Naive thymus-derived CD4-positive, alpha-beta T cell (primary cell): ENCODE measurements at places on chromosomes 3 and 15. TPM values are rescaled to one million over a fixed set of nuclear protein-coding genes. Genes with fewer than 3 reads are reported as not detected.

TGM5 gene
- not detected for total RNA-seq

RHOV gene
- not detected for total RNA-seq

HTR3E gene
- not detected for total RNA-seq

FOXB1 gene
- 0.27 TPM for total RNA-seq

NRROS gene
- total RNA-seq, result 9.8 TPM

SEMA3B gene
- 3.7 TPM for total RNA-seq

CTXN2 gene
- not detected for total RNA-seq

TAMM41 gene
- total RNA-seq, result 58.0 TPM

MST1R gene
- total RNA-seq, result 1.2 TPM

DNA sequence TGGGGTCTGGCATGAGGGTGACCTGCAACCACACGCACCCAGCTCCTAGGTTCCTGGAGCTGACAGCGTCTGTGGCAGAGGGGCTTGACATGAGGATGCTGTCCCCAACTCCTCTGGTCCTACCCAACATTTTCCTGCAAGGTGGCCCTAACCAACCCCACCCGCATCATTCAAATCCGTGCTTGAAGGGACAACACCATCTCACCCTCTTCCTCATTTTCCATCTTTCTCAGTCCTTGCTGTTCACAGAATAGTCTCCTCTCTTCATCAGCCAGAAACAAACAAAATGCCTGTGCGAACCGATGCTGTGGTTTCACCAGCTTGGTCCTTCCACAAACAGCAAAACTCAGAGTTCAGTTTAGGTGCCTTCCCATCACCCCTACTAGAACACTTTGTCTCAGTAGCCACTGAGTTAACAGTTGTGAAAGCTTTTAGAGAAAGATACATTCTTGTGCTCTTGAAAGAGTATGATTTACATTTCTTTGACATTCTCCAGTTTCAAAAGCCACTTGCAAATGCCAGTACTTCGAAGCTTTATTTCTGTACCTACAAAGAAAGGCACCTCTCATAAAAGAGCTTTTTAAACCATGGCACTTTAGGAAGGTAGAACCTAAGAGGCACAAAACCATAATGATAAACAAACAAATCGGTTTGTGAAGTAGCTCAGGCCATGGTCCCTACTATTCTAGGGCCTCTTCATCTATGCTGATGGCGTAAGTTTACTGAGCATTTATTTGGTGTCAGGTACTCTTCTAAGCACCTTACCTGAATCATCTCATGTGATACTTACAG is 360.1 kb downstream of the SHQ1 start:
- DNase-seq, result no peak

GRCh38 chr3:151925419-151925818 is 52.0 kb downstream of the SUCNR1 start:
- no peak for DNase-seq

DNA sequence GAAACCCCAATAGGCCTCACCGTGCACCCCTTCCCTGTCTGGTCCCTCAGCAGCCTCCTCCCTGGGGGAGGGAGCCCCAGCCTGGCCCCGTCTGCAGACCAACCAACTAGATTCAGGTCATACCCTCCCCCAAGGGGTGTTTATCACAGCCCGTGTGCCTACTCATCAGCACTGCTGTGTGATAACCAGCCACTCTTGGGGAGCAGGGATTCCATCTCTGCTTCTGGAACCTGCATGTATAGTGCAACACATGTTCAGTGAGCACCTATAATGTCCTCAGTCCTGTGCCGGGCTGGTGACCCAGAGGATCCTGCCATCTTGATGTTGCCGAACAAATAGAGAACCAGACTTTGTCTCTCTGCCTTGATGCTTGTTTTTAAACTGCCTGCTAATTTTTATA is 6.6 kb upstream of the SLCO2A1 start:
- no peak for DNase-seq

- no peak for DNase-seq
Measured at GRCh38 chr15:77851691-77852090, 219.0 kb upstream of the LINGO1 start.

- DNase-seq, result no peak
Measured at GRCh38 chr3:5136919-5137429, 14.9 kb downstream of the ARL8B start.

- DNase-seq, result no peak
Measured at GRCh38 chr3:13404626-13405452, 15.3 kb downstream of the NUP210 start.

DNA sequence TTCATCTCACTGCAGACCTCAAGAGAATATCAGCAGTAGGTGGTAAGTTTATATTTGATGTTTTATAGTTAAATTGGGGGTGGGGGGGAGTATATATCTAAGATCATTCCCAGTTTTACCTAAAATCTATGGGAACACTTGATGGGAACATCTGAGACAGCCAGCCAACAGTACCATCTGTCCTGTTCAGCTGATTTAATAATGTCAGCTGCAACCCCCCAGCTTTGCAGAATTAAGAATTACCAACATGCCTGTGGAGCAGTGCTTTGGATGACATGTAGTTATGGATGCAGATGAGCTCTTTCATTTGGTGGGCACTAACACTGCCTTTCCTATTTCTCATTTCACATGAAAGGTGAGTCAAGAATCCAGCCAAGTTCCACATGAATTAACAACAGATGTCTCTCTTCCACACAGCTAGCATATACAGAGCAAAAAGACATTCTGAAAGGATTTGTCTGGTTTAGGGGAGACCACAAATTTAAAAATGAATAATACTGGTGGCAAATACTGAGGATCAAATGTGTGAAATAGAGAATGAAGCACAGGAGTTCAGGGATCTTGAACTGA is 76.2 kb downstream of the SETD5 start:
- DNase-seq, result no peak

DNA sequence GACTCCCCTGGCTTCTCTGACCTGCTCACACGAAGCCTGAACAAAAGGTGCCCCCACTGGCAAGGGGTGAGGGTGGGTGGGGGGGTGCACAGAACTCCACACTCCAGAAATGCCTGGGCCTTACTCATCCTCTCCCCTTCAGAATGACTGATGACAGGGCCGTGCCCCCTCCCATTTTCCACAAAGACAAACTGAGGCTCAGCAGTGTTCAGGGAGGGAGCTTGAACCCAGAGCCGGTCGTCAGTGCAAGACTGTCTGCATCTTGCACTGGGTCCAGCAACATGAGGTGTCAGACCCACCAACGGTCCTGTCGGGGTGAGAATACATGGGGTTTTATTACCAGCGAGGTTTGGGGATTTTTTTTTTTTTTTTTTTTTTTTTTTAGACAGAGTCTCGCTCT is 15.3 kb downstream of the IGDCC3 start:
- DNase-seq, result no peak

DNA sequence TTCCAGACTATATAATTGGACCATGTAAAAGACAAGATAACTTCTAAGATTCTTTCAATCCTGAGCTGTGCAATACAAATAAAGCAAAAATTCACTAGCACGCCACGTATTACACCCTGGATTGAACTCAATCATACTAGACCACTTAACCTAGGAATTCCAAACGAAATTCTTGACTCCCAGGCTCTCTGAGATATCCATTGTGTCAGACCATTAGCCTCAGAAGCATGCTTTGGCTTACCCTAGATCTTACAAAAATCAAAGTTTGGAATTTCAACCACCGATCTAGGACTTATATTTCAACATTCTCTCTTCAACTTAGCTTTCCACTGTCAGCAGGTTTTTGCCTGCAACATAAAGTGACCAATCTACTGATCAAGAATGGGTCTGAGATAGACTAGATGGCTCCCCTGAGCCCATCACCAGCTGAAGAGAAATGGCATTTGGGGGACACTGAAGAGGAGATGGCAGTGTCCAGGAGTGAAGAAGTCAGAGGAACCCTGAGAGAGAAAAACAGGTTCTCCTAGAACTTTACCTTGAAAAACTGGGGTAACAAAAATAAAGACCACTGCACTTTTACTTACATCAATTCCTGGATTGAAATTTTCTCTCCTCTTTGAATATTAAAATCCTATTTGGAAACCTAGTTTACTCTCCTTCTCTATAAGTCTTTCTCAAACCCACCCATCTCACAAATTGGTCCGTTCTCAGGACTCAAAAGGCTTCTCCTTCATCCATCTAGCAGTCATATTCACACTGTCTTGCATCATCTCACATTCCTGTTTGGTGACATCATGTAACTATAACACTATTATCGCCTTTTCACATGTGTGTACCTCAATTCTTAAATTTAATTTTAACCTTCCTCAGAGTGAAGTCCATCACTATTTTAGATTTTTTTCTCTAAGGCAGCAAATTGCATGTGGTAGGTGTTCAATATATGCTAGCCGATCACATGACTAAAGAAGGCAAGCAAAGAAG is 18.5 kb downstream of the CPNE4 start:
- no peak for DNase-seq

GRCh38 chr15:81869161-81869954 is 176.5 kb downstream of the MEX3B start:
- no peak for DNase-seq

DNA sequence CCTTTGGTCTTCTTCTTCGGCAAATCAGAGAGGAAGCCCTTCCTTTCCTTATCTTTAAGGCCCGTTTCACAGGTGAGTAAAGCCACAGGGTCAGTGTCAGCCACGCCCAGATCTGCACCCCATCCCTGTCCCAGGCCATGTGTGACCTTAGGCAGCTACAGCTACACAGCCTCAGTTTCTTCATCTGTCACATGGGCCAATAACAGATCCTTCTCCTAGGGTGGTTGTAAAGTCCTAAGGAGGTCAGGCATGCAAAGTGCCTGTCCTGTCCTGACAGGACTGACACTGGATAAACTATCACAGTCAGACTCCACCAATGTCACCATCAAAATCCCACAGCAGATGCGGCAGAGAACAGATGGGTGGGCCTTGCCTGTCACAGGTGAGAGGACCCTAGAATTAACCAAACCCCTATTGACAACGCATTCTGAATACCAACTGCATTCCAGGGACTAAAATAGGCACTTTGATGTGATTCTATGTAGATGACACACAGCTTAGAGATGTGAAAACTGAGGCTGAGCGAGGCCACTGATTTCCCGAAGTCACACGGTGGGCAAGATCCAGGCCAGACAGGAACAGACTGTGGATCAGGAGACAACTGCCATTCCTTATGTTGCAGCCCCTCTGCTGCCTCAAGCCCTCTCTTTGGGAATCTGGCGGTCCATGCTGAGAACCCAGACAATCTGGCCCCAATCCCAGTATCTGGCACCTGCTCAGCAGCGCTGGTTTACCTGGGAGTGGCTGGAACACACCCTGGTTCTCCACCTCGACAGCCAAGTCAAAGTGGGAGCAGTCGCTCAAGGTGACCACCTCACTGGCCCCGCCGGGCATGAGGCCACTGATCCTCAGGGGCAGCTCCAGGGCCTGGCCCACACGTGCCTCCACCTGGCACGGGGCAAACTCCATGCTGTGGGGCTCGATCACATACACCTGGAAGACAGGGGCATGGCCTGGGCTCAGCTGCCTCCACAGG is 48.7 kb downstream of the NUP210 start:
- DNase-seq, result no peak

DNA sequence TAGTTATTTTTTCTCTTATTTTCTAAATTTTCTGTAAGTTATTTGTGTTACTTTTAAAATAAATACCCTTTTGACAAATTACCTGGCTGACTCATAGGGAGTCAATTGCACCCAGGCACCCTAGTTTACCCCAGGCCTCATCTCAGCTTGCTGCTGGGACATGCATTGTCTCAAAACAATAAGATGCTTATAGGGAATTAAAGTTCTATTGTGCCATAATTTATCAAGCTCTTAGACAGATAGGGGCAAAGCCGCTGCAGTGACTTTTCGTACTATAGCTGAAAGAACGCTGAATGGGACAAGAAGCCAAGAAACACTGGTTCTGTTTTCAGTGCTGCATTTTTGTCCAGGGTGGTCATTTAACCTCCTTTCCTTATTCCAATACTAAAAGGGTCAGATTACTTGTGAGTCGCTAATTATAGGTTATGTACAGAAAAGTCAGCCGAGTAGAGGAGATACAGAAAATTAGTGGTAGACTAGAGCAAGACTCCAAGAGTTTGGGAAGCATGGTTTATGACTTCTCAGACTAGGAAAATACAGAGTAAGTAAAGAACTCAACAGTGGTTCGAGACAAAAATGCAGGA is 50.3 kb downstream of the EXD1 start:
- no peak for DNase-seq

GRCh38 chr3:76551739-76552138 is 488.2 kb upstream of the ROBO2 start:
- DNase-seq, result no peak

GRCh38 chr15:60520013-60520824 is 41.3 kb upstream of the ICE2 start:
- DNase-seq, result no peak

DNA sequence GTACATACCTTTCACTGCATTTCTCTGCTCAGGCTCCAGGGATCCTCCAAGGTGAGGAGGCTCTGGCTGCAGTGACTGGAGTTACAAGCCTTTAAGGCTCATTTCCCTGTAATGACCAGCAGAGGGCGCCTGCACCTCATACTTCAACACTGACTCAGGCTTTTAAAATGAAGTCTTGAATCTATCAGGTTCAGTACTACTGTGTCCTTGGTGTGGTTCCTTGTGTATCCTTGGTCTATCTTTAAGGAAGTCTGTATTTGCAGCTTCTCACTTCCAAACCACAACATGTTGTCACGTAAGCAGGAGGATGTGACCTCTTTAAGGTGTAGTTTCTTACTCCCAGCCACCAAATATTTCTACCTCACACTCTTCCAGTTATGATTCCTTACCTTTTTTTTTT is 122.5 kb upstream of the ZBED2 start:
- DNase-seq, result peak; percentile 27

DNA sequence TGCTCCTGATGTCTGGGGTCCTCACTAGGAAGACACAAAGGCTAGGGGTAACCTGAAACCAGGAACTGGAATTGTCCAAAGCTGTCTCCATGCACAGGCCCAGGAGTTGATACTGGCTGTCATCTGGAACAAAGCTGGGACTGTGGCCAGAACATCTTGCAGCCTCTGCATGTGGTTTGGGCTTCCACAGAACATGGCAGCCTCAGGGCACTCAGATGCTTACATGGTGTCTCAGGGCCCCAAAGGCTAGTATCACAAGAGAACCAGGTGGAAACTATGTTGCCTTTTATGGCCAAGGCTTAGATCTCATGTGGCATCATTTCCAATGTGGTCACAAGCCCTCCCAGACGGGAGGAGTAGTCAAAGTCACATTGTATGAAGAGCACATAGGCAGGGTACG is 335.2 kb upstream of the TRIM42 start:
- no peak for DNase-seq

- DNase-seq, result no peak
Measured at GRCh38 chr15:50190723-50191122, 8.7 kb downstream of the SLC27A2 start.

GRCh38 chr3:194357681-194358080 is 6.6 kb upstream of the CPN2 start:
- no peak for DNase-seq
